BJ (cell line): ENCODE measurements at places on chromosomes 3 and 15. TPM values are rescaled to one million over a fixed set of nuclear protein-coding genes. Genes with fewer than 3 reads are reported as not detected.

GRCh38 chr3:189517981-189518380 lies 113.2 kb upstream of the TP63 start:
- DNase-seq, result no peak

- no peak for DNase-seq
Observed at GRCh38 chr15:43524254-43524845, 6.9 kb downstream of the MAP1A start.

GRCh38 chr15:38454696-38455090 lies 766 bp downstream of the FAM98B start:
- DNase-seq, result no peak

DNA sequence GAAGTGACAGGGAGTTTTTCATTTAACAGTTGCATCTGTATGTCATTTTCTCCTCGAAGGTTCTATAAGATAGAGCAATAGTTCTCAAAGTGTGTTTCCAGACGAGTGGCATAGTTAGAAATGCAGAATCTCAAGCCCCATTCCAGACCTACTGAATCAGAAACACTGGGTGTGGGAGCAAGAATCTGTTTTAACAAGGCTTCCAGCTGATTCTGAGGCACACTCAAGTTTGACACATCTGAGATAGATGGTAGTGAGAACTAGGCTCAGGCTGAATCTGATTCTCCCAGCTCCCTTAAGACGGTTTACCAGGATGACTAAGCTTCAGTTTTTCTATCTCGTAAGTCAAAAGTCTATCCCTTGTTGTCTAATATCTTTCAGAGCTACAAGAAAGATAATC lies 159.8 kb upstream of the NUDT16 start:
- peak; percentile 68 for DNase-seq

- DNase-seq, result no peak
Observed at GRCh38 chr15:37416103-37416502, 315.8 kb upstream of the MEIS2 start.

DNA sequence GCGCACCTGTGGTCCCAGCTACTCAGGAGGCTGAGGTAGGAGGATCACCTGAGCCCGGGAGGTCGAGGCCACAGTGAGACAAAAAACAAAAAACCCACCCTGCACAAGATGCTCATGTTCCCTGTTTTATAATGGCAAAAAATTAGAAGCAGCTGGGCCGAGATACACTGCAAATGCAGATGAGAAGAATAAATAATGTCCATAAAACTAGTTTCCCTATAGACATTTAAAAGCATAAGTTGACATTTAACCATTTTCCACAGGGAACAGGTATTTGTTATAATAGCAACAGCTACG lies 537 bp upstream of the SCAP start:
- no peak for DNase-seq

DNA sequence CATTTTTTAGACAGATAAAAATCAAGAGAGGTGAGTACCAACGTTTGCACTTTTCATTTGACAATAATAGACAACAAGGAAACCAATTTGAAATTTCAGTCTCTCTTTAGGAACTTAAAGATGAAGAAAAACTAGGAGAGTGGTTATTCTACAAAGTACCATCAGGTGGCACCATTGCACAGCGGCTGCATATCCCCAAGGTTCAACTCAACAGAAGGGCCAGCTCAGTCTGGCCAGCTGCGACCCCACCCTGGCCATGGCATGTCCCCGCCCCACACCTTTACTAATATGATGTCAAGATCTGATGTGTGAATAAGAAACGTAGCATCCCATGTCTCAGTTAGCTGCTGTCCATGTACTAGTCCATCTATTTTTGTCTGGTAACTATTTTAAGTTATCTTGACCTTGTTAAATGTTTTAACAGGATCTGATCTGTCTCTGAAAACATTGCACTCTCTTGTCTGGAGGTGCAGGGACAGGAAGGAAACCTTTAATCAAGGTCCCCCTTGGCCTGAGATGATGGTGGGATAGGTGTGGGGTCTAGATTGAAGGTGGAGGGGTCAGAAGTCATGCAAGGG lies 35.5 kb upstream of the CGNL1 start:
- no peak for DNase-seq

DNA sequence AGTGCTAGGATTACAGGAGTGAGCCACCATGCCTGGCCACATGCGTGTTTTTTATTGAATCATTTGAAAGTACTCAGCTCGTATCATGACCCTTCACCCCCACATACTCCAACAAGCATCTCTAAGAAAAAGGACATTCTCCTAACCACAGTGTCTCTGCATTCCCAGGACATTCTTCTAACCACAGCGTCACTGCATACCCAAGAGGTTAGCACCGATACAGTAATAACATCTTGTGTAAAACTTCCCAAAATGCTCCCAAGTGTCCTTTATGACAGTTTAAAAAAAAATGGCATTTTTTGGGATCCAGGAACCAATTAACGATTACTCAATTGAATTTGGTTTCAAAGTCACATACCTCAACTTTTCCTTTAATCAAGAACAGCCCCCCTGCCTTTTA lies 39.6 kb downstream of the FLNB start:
- peak; percentile 87 for DNase-seq

GRCh38 chr3:183532620-183533411 lies 22.7 kb downstream of the KLHL6 start:
- DNase-seq, result no peak

GRCh38 chr3:127036209-127037020 lies 53.5 kb downstream of the PLXNA1 start:
- no peak for DNase-seq

DNA sequence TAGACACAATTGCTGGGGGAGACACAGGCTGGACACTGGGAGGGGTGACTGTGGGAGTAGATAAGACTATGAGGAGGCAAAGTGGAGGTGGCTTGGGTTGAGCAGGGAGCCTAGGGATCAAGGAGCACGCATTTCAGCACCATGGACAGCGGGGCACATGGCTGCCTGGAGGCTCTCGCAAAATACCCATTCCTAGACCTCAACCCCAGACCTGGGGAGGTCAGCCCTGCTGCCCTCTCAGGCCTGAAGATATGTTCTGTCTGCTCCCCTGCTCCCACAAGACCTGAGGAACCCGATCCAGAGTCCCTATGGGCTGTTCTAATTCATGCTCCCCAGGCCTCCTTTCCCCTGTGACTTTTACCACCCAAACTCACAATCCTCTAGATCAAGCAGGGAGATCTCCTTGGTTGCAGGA lies 16.0 kb upstream of the CPEB1 start:
- DNase-seq, result no peak

- no peak for DNase-seq
Observed at GRCh38 chr3:61443886-61444285, 117.5 kb upstream of the PTPRG start.

- no peak for DNase-seq
Observed at GRCh38 chr3:184751204-184752040, 39.6 kb upstream of the MAGEF1 start.

DNA sequence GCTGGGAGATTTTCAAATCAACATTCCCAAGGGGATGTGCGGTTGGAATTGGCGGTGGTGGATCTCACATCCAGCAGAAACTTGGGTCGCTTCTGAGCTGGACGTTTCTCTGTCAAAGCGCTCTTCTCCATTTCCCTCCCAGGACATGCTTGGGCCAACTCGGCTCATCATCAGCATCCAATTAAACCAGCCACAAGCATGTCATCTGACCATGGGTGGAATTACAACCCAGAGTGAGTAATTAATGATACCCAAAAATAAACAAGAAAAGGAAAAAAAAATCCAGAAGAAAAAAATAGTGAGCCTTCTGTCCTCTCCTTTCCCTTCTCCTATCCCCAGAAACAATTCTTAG lies 111.2 kb downstream of the XXYLT1 start:
- peak; percentile 44 for DNase-seq

- no peak for DNase-seq
Observed at GRCh38 chr15:63500265-63501250, 3.8 kb upstream of the USP3 start.

DNA sequence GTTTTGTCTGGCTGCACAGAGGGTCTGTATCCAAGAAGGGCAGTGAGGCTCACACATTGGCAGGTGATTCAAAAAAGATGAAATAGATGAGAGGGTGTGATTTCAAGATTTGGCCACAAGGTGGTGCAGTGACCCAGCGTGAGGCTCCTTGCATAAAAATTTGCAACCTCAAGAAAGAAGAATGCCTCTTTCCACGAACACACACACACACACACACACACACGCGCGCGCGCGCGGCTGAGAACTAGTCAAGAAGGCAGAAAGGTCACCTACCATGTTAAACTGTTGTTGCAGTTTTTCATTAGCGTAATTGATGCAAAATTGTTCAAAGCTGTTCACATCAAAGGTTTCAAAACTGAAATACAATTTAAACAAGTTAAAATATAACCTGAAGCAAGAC lies 39.2 kb downstream of the MYO5C start:
- DNase-seq, result peak; percentile 43

DNA sequence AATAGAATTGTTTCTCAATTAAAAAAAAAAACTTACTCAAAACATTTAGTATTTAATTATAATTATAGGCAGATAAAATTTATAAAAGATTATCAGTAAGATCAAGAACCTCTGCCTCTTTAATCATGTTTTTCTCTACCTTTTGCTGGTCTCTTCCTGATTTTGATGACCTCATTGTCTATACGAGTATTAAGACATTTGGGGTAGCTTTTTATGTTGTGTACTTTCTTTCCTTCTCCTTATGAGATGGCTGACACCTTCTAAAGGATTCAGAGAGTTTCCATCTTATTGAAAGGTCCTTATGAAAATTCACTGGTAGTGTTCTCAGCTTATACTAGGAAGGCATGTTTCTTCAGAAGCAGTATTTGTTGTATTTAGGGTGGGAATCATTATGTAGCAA lies 426.3 kb downstream of the LPP start:
- no peak for DNase-seq

DNA sequence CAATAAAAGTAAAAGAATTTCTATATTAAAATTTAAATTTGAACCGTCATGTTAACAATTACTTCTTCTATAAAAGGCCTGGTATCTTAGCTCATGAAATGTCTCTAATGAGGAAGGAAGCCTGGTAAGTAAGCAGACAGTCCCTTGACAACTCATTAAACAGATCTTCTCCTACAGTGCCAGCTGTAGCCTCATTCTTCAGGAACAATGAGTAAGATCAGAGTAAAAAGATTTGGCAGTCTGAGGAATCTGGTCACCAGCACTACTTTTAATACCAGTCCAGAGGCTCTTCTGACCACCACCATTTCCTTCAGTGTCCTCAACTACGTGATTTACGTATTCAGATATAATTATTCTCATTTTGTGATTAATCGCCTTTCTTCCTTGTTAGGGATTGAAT lies 955.0 kb upstream of the ALCAM start:
- no peak for DNase-seq

DNA sequence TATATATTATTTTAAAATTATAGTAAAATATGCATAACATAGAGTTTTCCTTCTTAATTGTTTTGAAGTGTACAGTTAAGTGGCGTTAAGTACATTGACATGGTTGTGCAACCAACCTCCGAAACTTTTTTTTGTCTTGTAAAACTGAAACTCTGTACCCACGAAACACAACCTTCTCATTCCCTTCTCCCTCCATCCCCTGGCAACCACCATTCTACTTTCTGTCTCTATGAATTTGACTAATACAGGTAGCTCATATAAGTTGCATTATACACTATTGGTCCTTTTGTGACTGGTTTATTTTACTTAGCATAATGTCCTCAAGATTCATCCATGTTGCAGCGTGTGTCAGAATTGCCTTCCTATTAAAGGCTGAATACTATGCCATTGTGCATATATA lies 179.4 kb downstream of the SATB1 start:
- DNase-seq, result no peak

DNA sequence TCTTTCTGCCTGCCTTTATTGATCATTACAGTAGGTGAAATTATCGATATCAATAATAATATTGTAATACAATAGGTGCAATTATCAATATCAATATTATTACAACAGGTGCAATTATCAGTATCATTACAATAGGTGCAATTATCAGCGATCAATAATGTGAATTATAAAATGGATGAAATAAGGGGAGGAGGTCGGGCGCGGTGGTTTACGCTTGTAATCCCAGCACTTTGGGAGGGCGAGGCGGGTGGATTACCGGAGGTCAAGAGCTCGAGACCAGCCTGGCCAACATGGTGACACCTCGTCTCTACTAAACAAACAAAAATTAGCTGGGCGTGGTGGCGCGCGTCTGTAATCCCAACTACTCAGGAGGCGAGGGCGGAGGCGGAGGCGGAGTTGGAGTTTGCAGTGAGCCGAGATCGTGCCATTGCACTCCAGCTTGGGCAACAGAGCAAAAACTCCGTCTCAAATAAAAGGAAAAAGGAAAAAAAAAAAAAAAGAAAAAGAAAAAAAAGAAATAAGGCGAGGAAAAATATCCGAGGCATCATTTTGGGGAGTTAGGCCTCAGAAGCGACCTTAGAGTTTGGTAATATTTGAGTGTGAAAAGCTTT lies 611 bp upstream of the BNIP2 start:
- no peak for DNase-seq

DNA sequence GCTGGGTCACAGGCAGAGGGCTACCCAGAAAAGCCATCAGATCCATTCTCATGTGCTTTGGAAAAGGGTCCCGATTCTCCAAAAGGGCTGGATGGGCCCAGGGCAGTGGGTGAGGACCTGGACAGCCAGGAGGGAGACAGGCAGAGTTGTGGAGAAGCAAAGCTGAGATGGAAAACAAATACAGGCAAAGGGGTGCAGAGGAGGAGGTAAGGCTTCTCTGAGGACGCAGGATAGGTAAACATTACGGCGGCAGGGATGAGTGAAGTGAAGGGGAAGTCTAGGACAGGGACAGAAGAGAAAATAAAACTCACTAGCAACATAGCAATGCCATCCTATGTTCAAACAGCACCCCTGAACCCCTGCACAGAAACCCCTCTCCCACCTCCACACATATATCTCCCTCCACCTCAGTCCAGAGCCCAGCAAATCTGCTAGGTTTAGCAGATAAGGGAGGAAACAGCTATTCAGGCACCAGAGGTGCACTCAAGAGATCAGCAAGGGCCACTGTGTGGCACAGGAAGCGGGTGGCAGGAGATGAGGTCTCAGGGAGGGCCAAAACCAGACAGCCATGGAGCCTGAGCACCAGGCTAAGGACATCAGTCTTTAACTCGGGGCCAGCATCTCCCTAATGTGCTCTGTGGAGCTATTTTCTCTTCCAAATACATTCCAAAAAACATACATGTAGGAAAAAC lies 51.3 kb downstream of the HOMER2 start:
- DNase-seq, result no peak

DNA sequence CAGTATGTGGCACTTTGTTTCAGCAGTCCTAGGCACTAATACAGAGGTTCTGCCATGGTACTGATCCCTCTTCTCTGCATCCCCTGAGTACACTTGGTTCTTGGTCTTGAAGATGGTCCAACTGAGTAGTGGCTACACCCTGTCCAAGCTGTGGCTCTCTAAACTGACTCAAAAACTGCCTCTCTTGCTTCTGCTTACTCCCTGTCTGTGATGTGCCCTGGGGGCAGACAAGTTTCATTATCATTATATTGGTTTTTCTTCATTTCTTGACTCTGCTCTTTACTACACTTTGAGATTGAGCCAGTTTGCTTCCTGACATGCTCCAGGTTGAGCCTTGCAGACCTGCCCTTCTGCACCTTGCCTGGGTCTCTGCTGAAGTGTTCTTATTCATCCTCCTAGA lies 18.9 kb upstream of the ST3GAL6 start:
- no peak for DNase-seq

The COMMD4 gene
- 80.4 and 142 TPM in 2 replicates for polyA plus RNA-seq

The HGD gene
- 0.11 and 0.15 TPM in 2 replicates for polyA plus RNA-seq

The CLDN18 gene
- not detected in 2 replicates for polyA plus RNA-seq

The ACAP2 gene
- 12.5 and 28.7 TPM in 2 replicates for polyA plus RNA-seq

The RAB6B gene
- 2.0 and 3.0 TPM in 2 replicates for polyA plus RNA-seq
